ENCODE measurements at places on chromosomes 2 and 18.
A peak's percentile ranks its signal among the peaks of the same experiment; 100 is the strongest.

DNA sequence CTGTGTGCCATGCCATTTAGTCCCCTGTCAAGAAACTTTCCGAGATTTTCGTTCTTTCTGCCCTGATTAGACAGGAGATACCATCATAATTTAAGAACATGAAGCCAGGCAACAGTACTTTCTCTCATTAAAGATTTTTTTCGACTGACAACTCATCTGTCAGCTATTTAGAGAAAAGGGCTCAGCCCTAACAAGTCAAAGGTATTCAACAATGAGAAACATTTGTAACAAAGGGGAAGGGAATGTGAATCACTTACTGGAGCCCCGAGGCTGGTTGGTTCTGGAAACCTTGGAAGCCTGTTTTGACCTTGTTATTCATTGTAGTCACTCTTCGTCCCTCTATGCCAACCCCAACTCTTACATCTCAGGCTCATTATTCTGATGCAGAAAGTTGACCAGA lies 199.4 kb downstream of the SPP2 start:
- no peak for DNase-seq

GRCh38 chr2:194182888-194183287 lies 1474.1 kb upstream of the SLC39A10 start:
- DNase-seq: no peak

GRCh38 chr18:25561918-25562317 lies 210.0 kb upstream of the ZNF521 start:
- DNase-seq: no peak

- no peak for DNase-seq
These were observed 979.5 kb upstream of the CELF4 start for GRCh38 chr18:38545071-38545470.

DNA sequence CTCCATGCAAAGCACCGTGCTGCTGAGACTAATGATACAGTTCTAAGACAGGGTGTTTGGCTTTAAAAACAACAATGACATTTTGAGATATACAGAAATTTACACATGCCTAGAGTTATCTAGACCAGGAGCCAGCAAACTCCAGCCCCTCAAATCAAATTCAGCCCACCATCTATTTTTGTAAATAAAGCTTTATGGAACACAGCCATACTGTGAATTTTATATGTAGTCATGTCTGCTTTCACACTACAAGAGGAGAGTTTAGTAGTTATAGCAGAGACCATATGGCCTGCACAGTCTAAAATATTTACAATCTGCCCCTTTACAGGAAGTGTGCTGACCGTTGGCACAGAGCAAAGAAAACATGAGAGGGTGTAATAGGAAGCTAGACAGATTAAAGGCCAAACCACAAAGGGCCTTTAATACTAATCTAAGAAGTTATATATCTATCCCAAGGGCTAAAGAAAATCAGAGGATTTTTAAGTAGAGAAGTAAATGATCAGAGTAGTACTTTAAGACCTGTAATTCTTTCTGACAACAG lies 39.4 kb downstream of the NBAS start:
- DNase-seq: no peak

DNA sequence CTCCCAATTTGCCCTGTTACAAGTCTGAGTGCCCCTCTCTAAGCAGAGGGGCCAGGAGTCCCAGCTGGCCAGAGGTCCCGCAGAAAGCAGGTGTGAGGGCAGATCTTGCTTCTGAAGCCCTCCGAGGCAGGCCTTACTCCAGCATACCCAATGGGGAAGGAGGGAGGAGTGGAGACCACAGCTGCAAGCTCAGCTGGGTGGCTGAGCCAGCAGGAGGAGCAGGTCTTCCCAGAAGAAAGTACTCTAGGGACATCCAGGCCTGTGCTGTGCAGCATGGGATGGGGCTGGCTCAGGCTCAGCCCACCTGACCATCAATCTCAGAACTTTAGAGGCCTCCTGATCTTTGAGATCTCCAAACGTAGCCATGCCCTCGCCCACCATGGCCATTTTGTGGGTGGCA lies 31.3 kb downstream of the PLB1 start:
- no peak for DNase-seq

- DNase-seq: no peak
These were observed 239.9 kb downstream of the THSD7B start for GRCh38 chr2:137005210-137005609.

DNA sequence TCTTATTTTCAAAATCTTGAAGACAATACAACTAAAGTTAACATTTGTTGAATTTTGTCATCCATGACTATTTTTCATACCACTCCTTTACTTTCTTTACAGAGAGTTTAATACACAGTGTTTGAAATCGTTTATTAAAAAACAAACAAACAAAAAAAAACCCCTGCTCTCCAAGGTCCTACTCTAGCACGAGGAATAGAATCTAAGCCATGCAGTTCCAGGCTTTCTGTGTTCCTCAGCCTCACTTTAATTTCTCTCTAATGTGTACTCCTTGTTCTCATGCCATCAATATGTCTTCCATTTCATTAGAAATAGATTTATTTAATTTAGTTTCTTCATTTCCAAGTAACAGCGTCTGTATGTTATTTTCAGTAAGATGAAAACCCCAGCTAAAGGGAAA lies 381.2 kb upstream of the MC4R start:
- DNase-seq: no peak

GRCh38 chr18:24488824-24489493 lies 28.5 kb downstream of the HRH4 start:
- DNase-seq: no peak

GRCh38 chr2:72263043-72263775 lies 115.5 kb upstream of the CYP26B1 start:
- no peak for DNase-seq

GRCh38 chr2:174174741-174175140 lies 73.6 kb downstream of the OLA1 start:
- DNase-seq: no peak

DNA sequence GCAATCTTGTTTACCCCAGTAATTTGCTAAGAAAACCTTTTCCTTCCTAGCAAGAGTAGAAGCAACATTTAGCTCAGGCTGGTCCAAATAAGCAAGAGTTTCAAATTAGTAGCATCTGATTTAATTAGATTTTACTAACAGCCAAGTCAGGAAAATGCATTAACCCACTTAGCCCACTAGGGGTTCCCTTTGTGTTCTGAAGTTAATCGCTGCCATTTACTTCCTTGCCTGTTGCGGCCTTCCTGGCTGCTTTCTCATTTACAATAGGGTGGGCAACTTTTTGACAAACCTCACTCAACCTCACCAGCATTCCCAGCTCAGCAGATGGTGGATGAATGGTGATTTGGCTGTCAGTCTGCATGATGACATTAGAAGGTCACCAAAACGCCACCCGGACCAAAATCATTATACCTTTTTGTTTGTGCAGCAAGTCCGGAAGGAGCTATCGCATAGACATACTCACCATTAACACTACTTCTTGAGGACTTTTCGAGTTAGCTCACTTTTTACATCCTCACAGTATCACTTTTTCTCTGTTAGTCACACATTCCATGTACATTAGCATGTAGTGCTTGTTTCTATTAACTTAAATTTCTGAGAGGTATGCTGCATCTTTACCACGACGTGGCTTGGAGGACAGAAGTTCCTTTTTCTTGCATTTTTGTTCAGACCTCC lies 101.5 kb upstream of the SETBP1 start:
- no peak for DNase-seq

GRCh38 chr18:33901894-33902512 lies 322.7 kb downstream of the NOL4 start:
- no peak for DNase-seq

DNA sequence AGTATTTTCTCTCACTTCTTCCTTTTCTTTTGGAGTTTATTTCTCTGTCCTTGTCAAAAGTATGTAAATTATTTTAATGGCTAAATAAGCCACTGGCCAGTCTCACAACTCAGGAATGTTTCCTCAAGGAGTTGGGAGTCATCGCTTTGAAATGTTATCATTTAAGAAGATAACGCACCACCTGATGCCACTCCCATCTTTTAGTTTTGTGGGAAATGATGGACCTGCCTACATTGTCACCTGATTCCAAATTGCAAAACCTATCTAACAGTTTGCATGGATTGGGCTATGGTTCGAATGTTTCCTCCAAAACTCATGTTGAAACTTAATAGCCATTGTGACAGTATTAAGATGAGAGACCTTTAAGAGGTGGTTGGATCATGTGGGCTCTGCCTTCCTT lies 32.4 kb upstream of the PPM1B start:
- peak; percentile 10 for DNase-seq

DNA sequence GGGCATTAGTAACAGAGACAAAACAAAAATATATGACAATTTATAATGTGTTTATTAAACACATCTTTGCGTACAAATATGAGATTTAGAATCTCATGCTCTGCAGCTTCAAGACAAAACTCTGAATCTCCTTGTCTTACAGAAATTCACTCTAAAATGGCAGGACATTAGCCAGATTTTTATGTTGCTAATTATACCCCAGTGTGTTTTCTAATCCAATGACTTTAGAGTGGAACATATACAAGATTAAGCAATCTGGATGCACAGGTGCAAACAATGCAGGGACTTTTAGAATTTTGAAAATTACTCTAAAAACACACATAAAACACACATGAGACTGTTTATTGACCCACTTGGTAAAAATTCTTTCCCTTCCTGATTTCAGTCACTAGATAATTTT lies 85.9 kb downstream of the CALCRL start:
- DNase-seq: no peak

DNA sequence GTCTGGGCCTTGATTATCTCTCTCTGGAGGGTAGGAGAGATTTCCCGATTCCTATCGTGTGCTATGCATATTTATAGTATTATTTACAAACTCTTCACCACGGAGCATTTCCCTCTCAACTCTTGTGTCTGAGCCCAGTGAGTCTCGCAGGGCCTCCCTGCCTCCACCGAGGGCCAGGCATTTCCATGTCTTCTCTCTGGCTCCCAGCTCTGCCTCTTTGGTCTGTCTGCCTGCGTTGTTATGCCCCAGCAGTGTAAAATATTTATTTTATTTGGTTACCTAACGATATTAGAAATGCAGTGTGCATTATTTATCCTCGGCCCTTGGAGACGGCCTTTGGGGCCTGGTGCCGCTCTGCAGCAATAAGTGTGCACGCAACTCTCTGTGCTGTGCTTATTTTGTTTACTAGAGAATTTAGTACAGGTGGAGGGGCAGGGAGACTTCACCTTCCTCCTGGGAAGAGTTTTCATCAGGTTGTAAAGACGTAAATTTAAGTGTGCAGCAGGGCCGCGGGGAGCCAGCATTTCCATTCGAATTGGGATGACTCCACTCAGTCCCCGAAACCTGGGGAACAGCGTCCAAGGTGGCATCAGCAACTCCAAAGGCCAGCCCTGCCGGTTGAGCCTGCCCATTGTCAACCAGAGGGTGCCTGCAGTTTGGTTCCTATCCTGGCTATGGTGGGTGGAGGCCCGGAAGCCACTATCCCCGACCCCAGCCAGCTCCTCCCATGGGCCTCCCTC lies 100.2 kb downstream of the PTGR3 start:
- DNase-seq: no peak

- DNase-seq: no peak
These were observed 18.6 kb upstream of the CNDP1 start for GRCh38 chr18:74515620-74516231.

DNA sequence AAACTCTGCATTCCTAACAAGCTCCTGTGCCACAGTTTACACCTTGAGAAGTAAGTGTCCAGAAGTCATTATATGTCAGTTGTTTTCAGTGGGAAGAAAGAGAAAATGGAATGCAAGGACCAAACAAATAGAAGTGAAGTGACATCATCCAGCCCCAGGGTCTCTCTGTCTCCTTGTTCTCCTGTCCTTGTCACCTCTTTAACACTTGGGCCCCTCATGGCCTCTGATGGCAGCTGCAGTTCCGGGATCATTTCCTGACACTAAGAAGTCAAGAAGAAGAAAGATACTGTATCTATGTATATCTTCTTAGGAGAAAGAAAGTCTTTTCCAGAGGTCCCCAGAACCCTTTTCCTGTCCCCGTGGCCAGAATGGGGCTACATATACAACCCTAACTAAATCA lies 2.8 kb upstream of the CFAP221 start:
- no peak for DNase-seq

DNA sequence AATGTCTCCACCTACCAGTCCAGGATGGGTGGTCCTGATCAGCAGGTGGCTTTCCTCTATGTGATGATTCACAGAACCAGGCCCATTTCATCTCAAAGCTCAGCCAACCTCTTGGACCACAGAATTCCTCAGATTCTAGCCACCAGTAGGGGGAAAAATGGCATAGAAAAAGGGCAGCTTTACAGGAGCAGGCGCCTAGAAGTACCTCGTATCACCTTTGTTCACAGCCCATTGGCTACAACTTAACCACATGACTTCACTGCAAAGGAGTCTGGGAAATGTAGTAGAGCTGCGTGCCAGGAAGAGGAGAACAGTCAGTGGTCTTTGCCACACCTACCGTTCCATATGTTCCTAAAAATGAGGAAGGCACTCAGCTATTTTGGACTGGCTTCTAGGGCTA lies 62.8 kb upstream of the DTNA start:
- no peak for DNase-seq

DNA sequence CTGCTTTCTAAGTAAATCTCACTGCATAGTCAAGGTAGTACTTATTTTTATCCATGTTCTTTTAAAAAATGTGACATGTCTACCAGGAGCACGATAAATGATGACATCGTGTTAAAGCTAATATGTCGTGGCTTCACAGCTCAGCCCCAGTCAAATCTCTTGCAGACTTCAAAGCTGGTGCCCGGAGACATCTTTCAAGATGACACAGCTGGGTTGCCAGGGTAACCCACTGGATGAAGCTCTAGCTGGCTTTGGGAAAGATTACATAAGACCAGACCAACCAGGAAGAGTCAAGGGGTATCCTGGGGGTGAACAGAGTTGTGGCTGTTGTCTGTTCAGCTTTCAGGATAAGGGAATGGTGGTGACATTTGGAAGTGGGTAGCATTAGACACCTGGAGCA lies 67.8 kb downstream of the VSNL1 start:
- DNase-seq: no peak

DNA sequence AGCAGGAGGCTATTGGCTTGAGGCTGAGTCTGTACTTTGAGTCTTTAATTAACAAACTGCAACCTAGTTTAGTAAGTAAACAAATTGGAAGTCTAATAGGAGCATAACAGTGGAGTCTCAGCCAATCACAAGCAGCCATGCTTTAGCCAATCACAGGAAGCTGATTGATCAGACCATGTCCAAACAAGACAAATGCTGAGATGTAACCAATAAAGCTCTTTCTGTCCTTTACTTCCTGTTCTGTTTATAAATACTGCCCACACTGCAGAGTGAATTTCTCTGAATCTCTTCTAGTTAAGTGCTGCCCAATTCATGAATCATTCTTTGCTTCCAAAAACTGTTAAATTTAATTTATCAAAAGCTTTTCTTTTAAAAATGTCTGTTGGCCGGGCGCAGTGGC lies 146.6 kb upstream of the DLX2 start:
- DNase-seq: no peak

Measured in AG04449 (cell line).